ENCODE measurements at places on chromosomes 12 and 14.

DNA sequence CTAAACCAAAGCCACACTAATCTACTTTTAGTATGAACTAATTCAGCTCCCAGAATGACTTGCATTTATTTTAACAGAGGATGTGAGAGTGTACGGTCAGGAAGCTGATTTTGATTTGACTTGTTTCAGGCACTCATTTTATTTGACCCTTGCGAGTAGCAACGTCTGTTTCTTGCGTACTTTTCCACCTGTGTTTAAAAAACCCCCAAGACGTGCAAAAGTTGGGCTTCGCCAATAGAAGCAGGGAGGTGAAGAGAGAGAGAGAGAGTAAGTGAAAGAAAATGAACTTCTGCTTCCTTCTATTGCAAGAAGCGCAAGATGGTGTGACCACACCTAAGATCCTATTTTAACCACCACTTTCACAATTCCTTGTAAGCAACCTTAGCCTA lies 6.7 kb upstream of the SLC15A4 start:
- H3K4me1 ChIP-seq: peaks cover 20% of the 10 kb centered on the region
- H3K36me3 ChIP-seq: no peaks in the 10 kb centered on the region
- peak overlapping the region; percentile 70 for H3K27ac ChIP-seq
- H3K4me3 ChIP-seq: no peak overlapping the region
- H3K27me3 ChIP-seq: peaks cover 15% of the 10 kb centered on the region

GRCh38 chr12:106841510-106842302 lies 67.2 kb downstream of the RIC8B start:
- no peak overlapping the region for H3K4me3 ChIP-seq
- no peaks in the 10 kb centered on the region for H3K27me3 ChIP-seq
- peaks cover 7% of the 10 kb centered on the region for H3K4me1 ChIP-seq
- peaks cover 4% of the 10 kb centered on the region for H3K36me3 ChIP-seq
- DNase-seq: peak; percentile 9

DNA sequence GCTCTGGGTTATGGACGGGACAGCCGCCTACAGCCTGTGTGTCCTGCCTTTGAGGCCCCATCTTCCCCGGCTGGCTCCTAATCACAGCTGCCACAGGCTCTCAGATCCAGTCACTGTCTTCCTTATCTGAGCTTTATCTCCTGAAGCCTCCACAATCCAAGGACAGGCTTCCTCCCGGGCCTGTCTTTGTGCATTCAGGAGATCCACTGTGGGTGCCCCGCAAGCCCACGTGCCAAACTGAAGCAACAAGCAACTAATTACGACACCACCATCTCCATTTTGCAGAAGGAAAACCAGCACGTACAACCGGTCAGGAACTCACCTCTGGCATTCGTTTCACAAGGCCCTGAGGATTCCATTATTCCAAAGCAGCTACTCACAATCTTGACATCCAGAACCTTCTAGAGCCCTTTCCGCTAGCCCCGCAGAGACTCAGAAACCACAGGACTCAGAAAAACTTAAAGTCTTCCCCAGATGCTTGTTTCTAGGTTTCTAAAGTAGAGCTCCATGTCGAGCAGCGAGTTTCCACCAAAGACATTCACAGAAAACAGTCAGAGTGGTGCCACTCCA lies 14.0 kb downstream of the SYNE3 start:
- H3K27ac ChIP-seq: no peak overlapping the region
- peaks cover 78% of the 10 kb centered on the region for H3K4me1 ChIP-seq
- DNase-seq: no peak
- H3K36me3 ChIP-seq: peaks cover 29% of the 10 kb centered on the region

DNA sequence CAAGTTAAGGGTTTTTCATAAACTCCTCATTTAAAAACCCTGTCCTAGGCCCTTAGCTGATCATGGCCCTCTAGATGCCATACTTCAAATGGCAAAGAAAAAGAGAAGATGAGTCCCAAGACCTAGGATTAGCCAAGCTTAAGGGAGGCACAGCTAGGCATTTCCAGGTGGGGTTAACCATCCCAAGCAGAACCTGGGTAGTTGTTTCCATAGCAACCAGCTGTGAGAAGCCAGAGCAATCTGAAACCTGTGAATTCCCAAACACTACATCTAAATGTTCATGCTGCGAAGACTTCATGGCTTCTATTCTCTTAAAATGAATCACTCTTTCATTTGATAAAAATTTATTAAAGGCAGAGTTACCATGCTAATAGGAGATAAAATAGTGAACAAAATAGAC lies 372.9 kb downstream of the C12orf50 start:
- H3K36me3 ChIP-seq: no peaks in the 10 kb centered on the region
- DNase-seq: no peak
- peaks cover under 1% of the 10 kb centered on the region for H3K4me1 ChIP-seq
- no peak overlapping the region for H3K4me3 ChIP-seq
- no peaks in the 10 kb centered on the region for H3K27me3 ChIP-seq

- H3K36me3 ChIP-seq: no peaks in the 10 kb centered on the region
- peaks cover 7% of the 10 kb centered on the region for H3K27me3 ChIP-seq
These were observed 5.0 kb upstream of the CYP46A1 start for GRCh38 chr14:99679111-99679510.

DNA sequence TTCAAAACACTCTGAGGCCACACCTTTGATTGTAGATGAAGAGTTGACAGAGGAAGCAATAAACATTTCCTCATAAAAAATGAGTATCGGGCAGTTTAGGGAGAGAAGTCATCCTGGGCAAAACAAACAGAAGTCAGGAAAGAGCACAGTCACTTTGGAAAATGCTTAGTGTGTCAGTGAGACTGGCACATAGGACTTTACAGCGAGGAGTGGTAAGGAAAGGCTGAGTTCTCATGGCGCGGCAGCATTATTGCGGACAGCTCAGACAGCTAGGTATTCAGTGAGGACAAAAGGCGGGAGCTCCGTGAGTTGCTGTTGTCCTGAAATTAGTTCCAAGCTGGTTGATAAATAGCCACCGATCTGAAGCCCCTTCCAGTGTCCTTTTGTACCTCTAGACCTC lies 229.9 kb downstream of the SNAPC1 start:
- no peak overlapping the region for H3K4me3 ChIP-seq
- DNase-seq: no peak
- no peak overlapping the region for H3K27ac ChIP-seq

DNA sequence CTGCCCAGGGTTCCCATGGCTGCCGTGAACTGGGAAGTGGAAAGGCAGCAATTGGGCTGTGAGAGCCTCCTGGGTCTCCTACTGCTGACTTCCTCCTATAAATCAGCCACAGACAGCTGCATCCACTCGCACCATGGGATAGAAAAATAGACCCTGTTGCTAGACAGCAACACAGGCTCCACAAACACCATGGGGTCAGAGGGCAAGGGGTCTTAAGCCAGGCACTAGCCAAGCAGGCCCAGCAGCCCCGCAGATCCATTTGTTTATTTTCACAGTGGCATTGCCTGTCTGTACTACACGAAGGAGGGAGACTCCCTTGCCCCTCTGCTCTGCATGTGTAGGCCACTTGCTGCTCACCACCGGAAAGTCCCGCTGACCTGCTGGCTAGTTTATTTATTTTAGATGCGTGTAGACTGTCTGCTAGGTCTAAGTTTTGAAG lies 139.8 kb downstream of the DACT1 start:
- H3K36me3 ChIP-seq: no peaks in the 10 kb centered on the region
- no peak overlapping the region for H3K27ac ChIP-seq
- no peaks in the 10 kb centered on the region for H3K4me1 ChIP-seq
- H3K27me3 ChIP-seq: no peaks in the 10 kb centered on the region
- no peak overlapping the region for H3K4me3 ChIP-seq

GRCh38 chr14:63840981-63841380 lies 11.8 kb upstream of the SYNE2 start:
- H3K4me1 ChIP-seq: no peaks in the 10 kb centered on the region
- H3K27ac ChIP-seq: no peak overlapping the region
- H3K4me3 ChIP-seq: no peak overlapping the region
- DNase-seq: peak; percentile 58
- H3K36me3 ChIP-seq: no peaks in the 10 kb centered on the region

- H3K27ac ChIP-seq: no peak overlapping the region
- H3K27me3 ChIP-seq: no peaks in the 10 kb centered on the region
- H3K4me1 ChIP-seq: no peaks in the 10 kb centered on the region
- H3K36me3 ChIP-seq: peaks cover 27% of the 10 kb centered on the region
- no peak for DNase-seq
These were observed 13.8 kb downstream of the ZNF839 start for GRCh38 chr14:102333390-102333789.

GRCh38 chr14:34224221-34224620 lies 237.8 kb downstream of the SPTSSA start:
- no peak overlapping the region for H3K4me3 ChIP-seq
- H3K4me1 ChIP-seq: peaks cover 12% of the 10 kb centered on the region
- H3K36me3 ChIP-seq: no peaks in the 10 kb centered on the region
- no peak overlapping the region for H3K27ac ChIP-seq
- peaks cover 8% of the 10 kb centered on the region for H3K27me3 ChIP-seq
- DNase-seq: no peak

- no peak overlapping the region for H3K27ac ChIP-seq
- peaks cover 6% of the 10 kb centered on the region for H3K27me3 ChIP-seq
- H3K4me3 ChIP-seq: no peak overlapping the region
- no peaks in the 10 kb centered on the region for H3K36me3 ChIP-seq
- DNase-seq: no peak
- no peaks in the 10 kb centered on the region for H3K4me1 ChIP-seq
These were observed 377.6 kb downstream of the FLRT2 start for GRCh38 chr14:85907536-85907935.

GRCh38 chr12:120684523-120684932 lies 2.4 kb upstream of the MLEC start:
- no peak for DNase-seq
- H3K4me1 ChIP-seq: peaks cover 33% of the 10 kb centered on the region
- no peak overlapping the region for H3K27ac ChIP-seq
- no peak overlapping the region for H3K4me3 ChIP-seq
- no peaks in the 10 kb centered on the region for H3K27me3 ChIP-seq
- peaks cover 2% of the 10 kb centered on the region for H3K36me3 ChIP-seq

DNA sequence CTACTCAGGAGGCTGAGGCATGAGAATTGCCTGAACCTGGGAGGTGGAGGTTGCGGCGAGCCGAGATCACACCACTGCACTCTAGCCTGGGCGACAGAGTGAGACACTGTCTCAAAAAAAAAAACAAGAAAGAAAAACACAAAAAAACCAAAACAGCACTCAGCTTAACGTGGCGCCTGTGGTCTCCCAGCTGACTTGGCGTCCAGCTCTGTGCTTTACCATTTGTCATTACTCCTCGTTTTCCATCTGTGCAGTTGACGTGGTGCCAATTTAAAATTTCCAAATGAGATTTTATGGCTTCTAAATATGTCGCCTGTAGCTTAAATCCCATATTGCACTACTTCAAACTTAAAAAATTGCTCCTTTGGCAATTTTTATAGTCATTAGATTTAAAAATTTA lies 2.0 kb downstream of the MGP start:
- no peak overlapping the region for H3K27ac ChIP-seq
- no peaks in the 10 kb centered on the region for H3K36me3 ChIP-seq
- peaks cover 42% of the 10 kb centered on the region for H3K4me1 ChIP-seq
- peaks cover 10% of the 10 kb centered on the region for H3K27me3 ChIP-seq
- no peak for DNase-seq
- no peak overlapping the region for H3K4me3 ChIP-seq

DNA sequence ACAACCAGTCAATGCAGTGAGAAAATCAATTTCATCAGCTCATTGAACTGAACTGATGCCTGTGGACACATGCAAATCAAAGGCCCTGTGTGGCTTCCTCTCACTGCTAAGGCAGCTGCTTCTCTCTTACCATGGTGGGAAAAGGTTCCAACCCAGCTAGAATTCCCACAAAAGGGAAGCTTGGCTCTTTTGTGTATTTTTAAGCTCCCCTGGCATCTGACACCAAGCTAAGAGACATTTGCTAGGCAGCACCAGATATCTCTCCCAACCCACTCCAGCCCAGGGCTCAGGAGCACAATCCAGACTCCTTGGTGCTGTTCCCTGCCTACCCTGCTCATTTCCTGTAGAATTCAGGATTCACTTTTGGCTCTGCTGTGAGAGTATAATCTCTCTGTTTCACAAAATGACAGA lies 129.6 kb downstream of the GXYLT1 start:
- H3K36me3 ChIP-seq: no peaks in the 10 kb centered on the region
- H3K4me3 ChIP-seq: no peak overlapping the region
- peaks cover 3% of the 10 kb centered on the region for H3K27me3 ChIP-seq
- no peak overlapping the region for H3K27ac ChIP-seq

- H3K27me3 ChIP-seq: peaks cover 2% of the 10 kb centered on the region
- H3K4me1 ChIP-seq: no peaks in the 10 kb centered on the region
- DNase-seq: no peak
- H3K4me3 ChIP-seq: no peak overlapping the region
These were observed 228.5 kb downstream of the ATP23 start for GRCh38 chr12:58169826-58170225.

DNA sequence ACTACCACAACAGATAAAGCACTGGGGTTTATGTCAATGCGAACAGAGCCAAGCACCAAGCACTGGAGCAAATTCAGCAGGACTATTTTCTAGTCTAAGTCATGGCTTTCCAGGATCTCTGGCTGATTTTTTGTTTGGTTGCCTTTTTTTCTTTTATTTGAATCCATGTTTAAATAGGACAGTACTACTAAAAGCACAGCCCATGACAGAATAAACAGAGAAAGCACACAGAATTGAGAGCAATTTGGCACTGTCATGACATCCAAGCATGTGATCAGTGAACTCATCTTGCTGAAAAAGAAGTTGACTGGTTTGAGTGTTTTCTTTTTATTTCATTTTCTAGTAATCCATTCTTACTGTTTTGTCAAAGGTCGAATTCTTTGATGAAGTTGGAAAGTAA lies 23.1 kb upstream of the RERG start:
- no peak for DNase-seq
- H3K4me3 ChIP-seq: no peak overlapping the region
- no peaks in the 10 kb centered on the region for H3K4me1 ChIP-seq
- peaks cover 38% of the 10 kb centered on the region for H3K27me3 ChIP-seq
- H3K27ac ChIP-seq: no peak overlapping the region
- H3K36me3 ChIP-seq: no peaks in the 10 kb centered on the region

All from activated naive CD8-positive, alpha-beta T cell treated with anti-CD3 and anti-CD28 coated beads, Interleukin-2, amount 50 U/mL, for 24 hours (primary cell).